NCI-H69 (cell line): ENCODE measurements at places on chromosomes 4 and X.
A peak's percentile ranks its signal among the peaks of the same experiment; 100 is the strongest.

DNA sequence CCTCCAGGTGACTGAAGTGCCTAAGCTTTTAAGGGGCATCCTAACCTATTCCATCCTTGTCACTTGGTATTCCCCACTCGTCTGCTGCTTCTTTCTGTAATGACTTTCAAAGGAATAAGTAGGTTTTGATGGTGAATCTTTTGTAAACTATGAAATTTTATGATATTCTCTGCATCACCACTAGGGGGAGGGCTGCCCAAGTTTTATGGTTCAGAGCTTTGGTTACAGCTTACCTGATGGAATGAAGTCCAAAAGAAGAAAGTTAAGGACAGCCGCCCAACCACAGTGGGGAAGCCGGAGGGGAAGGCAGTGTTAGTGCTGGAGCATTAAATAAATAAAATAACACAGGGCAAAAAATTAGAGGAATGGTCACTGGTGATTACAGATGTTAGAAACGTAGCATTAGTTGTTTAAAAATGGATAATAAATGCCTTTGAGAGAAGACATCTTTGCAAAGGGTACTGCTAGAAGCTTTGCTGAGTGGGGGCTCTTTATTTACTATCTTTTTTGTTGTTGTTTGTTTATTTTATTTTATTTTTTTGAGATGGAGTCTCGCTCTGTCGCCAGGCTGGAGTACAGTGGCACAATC is 204.9 kb downstream of the GBA3 start:
- peak; percentile 39 for DNase-seq

DNA sequence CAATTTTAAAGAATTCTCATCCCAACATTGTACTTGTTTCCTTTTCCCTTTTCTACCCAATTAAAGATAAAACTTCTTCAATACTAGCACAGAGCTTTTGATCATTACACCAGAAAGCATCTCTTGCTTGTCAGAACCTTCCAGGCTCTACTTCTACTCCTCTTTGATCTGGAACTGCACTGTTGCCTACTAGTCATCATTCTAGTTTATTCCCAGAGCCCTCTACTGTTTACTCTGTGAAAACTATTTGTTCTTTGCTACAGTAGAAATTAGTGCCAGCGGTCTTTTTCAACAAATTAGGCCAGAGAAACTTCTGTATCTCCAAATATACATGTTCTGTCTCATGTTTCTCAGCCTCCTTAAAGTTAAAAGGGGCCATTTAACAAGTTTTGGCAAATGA is 46.8 kb upstream of the TMPRSS11F start:
- DNase-seq: no peak

DNA sequence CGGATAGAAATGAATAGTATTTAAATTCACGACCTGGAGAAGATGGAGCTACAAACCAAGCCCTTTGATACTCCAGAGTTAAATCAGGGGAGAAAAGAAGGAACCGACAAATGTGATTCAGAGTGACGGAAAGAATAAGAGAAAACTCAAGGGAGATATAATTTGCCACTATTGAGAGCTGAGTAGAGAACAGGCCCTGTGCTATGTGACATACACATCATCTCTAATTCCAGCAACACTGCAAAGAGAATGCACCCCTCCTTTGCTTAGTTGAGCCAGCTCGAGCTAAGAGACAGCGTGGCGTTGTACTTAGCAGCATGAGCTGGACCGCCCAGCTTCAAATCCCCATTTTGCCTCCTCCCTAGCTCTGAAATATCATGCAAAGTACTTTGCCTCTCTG is 266.4 kb upstream of the TENM3 start:
- DNase-seq: no peak

DNA sequence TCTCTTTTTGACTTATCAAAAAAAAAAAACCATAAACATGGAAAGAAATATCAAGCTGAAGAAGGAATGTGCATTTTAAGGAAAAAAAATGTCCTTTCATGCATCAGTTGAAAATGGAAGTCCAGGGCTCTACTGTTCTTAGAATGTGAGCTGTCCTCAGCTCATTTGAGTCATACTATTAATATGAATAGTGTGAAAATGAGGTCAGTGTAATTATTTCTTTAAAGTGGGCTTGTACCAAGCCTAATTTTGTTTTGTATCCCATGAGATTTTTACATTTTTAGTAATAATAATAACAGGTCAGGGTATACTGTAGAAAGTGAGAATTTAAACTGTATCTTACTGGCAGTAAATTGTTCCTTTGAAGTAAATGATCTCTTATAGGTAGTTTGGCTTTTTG is 148.5 kb downstream of the NAA11 start:
- DNase-seq: peak; percentile 20

GRCh38 chrX:141164406-141164805 is 12.5 kb downstream of the LDOC1 start:
- no peak for DNase-seq

DNA sequence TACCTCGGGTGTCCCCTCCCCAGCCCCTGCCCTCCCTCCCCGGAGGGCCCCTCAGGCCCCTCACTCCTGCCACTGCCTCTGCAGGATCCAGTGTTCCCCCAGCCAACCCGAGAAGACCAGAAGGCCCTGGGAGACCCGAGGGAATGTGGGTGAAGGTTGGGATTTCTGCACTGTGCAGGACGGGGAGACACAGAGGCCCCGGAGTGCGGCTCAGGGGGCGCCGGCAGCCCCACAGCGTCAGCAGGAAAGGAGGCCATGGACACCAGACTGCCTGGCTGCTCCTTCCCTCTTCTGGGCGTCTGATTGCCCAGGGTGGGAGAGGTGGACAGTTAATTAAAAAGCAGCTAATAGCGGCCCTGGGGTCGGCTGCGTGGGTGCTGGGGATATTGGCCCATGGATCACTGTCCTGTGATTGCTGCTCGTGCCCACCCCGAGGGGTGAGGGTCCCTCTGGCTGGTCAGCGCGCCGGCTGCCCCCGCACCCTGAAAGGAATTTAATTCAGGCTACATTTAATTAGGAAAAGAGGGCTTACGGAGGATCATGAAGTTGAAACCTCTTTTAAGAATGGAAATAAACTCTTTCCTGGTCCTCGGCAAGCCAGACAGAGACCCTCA is 57.8 kb upstream of the NKX1-1 start:
- no peak for DNase-seq

DNA sequence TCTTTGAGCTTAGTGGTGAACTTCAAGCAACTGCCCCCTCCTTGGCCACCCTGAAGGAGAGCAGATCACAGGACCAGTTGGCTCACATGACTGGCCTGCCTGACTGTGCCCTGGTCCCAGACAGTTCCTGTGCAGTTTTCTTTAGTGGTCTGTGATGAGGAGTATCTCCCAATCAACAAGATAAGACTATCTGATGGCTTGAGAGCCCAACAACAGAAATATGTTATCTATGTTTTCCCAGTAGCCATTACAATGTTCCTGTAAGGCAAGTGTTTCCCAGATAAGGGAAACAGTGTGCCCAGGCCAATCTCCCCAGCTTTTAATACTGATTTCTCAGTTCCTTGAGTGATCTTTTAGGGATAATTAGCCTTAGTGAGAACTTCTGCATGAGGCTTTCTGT is 14.2 kb upstream of the TIMM8A start:
- DNase-seq: no peak

- DNase-seq: no peak
These were observed 33.8 kb downstream of the CLDN2 start for GRCh38 chrX:106954041-106954440.

- no peak for DNase-seq
These were observed 501.8 kb upstream of the GALNT7 start for GRCh38 chr4:172666711-172667368.

- DNase-seq: peak; percentile 80
These were observed 126.0 kb upstream of the ENPP6 start for GRCh38 chr4:184343502-184344177.
